ENCODE measurements at places on chromosomes 3 and 15.

GRCh38 chr15:43249699-43250203, 17.0 kb downstream of the TGM5 start:
- DNase-seq: peak; percentile 60

GRCh38 chr3:174955513-174956016, 96.4 kb downstream of the NAALADL2 start:
- DNase-seq: no peak

DNA sequence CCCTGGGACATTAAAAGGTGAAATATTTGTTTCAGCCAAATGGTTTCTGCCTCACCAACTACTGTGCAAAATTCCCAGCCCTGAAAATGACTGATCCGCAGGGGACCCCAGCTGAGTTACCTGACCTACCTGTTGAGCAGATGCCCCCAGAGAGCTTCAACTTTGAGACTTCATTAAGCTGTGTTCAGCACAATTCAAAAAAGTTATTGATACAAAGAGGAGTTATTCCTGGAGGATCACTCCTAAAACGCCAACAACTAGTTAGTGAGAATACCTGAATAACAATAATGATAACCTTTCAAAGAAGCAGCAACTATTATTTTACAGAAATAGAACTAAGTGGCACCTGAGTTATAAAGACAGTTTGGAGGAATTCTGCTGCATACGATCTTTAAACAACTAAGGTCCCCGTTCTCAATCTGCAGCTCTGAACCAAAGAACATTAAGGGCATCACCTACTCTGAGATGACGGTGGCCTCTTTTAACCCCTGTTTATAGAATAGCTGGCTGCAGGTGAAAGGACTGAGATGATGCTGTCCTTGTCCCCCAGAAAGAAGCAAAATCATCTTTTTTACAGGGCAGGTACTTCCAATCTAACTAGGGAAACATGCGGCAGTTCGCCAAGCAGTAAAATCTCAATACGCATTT, 659 bp downstream of the GADL1 start:
- DNase-seq: no peak

DNA sequence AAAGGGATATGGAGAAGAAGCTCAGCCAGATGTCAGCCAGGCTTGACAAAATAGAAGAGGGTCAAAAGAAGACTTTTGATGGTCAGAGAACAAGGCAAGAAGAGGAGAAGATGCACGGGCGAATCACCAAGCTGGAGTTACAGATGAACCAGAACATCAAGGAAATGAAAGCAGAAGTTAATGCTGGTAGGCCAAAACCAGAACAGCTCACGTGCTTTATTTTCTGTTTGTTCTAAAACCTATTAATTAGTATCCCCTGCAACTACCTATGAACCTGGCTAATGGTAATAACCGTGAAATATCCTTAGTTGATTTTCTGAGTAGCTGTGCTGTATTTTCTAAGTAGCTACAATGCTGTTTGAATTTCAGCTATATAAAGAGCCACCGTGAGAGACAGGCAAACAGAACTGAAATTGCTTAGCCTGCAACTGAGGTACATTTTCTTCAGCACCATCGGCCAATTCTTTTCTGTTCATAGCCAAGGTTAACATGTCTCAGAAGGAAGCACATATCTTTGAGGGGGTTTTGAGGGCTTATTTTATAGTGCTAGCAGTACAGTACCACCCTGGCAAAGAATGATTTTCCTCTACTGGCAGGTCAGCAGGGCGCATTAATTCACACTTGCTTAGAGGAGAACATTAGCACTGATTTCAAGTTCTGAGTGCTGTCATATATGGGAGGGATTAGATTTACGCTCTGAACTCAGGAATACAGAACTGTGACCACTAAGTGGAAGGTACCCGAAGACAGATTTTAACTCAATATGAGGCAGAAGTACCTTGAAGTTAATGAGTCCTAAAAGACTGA, 78.9 kb downstream of the FAM81A start:
- no peak for DNase-seq

- DNase-seq: no peak
These were observed 9.2 kb downstream of the EID1 start for GRCh38 chr15:48887144-48887543.

DNA sequence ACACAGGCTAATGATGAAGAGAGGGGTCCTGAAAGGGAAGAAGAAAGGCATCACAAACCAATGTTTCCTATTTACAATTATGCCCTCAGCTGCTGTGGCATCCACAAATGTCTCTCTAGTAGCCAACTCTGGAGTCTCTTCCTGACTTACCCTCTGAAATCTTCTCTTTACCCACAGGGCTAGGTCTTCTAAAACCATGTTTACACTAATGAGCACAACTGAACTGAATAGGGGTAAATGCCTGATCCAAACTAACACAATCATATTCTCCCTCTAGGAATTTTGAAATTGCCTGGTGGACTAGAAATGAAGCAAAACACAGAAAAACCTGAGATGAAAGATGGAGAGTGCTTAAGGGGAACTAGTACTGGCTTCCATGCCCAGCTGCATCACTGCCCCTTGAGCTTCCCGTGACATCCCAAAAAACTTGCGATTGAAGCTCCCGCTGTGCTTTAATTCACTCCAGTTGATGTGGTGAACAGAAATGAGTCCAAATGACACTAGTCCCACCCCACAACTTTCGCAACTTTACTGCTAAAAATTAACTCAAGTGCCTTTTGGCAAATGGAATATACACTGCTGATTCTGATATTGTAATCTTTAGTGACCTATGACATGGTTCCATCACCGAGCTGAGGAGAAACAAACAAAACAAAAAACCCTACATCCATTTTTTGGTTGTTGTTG, 32.8 kb downstream of the CFAP20DC start:
- no peak for DNase-seq

- DNase-seq: no peak
These were observed 1.0 kb downstream of the SPTBN5 start for GRCh38 chr15:41892621-41893421.

- DNase-seq: no peak
These were observed 304.3 kb downstream of the TLE3 start for GRCh38 chr15:69793431-69793780.

- no peak for DNase-seq
These were observed 18.0 kb upstream of the NEO1 start for GRCh38 chr15:73034221-73034620.

DNA sequence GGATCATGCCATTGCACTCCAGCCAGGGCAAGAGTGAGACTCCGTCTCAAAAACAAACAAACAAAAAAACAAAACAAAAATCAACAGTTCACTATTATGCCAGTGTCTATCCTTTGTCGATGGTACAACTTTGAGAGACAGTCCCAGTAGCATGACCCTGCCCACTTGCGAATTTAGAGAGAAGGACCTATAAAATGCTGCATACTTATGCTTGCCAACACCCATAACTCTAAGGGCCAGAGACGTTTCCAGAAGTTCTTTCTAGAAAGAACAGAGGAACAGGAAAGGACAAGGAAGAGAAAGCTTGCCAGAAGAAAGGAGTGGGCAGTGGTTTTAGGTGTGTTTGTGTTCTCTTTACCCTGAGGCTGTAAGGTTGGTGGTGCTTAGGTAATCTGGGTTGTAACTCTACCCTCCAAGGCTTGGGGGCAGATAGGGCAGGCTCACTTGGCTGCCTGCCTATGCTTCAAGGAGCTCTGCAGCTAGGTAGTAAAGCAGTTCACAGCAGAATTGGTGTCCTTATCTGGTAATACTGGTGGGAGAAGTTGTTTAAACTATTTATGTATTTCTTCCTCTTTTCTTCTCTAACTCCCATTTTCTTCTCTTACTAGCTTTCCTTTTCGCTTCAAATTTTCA, 50.6 kb upstream of the SPPL2A start:
- no peak for DNase-seq

GRCh38 chr15:45320581-45321205, 57.7 kb downstream of the GATM start:
- DNase-seq: no peak

DNA sequence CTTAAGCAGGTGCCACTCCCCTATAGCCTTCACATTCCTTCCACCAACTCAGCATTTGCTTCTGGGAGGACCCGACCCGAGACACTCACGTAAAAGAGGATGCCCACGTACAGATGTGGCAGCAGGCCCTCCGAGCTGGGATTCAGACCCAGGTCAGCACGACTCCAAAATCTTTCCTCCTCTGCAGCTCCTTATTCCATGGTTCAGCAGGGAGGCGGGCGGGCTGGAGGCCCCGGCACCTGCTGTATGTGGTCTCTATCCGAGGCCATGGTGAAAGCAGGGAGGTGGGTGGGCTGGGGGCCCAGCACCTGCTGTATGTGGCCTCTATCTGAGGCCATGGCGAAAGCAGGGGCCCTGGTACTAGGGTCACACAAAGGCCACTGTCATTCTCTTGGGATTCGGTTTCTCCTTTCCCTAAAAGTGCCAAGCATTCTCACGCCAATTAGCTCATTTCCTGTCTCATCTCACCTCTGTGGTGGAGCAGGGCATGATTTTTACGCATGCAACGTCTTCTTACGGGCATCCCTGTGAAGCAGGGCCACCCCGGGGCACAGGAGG, 5.9 kb upstream of the MUC4 start:
- DNase-seq: no peak

GRCh38 chr3:37920156-37920699, 58.5 kb downstream of the CTDSPL start:
- DNase-seq: no peak

DNA sequence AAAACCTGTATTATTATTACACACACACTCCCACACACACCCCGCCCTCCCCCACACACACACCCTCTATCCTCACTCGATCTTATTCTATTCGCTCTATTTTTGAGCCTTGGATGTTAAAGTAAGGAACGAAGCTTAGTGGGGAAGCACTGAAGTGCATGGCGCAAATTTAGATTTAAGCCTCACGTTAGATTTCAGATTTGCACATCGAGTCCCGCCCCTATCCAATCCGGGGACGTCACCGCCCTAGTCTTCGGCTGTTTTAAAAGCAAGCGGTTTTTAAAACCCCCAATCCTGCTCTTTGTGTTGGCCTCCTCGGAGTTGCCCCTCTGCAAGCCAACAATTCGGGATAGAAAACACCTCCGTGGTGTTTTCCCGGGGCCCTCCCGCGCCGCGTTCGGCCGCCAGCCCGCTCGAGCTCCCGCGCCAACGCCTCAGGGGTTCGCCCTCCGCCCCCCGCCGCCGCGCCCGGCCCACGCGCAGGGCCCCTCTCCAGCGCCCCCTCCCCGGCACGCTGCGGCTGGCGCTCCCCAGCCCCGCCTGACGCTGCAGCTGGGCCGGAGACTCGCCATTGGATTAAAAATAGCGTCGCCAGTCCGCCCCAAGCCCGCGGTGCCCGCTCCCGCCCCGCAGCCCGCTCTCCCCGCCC, at the start of gene USP13:
TSS of gene USP13 (plus strand) at position 594 of the 649 bp plus-strand sequence. CDS start 186 bp downstream, outside the sequence.
- peak; percentile 56 for DNase-seq

GRCh38 chr3:80307844-80308243, 540.0 kb upstream of the ROBO1 start:
- DNase-seq: no peak

- no peak for DNase-seq
These were observed 140.7 kb downstream of the MINAR1 start for GRCh38 chr15:79572691-79573404.

DNA sequence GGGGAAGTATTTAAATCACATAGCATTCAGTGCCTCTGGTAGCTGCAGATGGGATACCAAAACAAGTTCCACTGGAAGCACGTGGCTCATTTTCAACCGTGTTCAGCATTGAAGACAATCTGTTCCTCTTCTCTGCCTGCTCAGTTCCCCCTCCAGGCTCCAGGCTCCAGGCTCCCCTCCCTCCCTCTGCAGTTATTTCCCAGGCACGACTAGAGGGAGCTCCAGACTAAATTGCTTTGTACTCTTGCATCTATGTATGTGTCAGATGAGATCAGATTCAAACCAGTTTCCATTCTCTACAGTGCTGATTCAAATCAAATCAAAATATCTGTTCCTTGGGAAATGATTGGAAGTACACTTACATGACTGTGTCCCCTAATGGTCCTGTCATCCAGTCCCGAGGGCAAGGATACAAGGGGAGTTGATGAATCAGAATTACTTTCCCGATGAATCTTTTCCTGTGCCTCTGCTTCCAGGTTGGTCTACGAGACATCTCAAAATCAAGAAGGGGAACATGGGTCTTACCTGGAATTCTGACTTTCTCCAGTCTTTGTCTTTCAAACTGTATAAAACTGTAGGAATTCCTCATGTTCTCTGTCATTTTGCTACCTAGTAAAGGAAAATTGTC, 600.5 kb downstream of the EDEM1 start:
- DNase-seq: no peak

GRCh38 chr3:193030276-193030675, 112.6 kb upstream of the MB21D2 start:
- DNase-seq: no peak

- DNase-seq: no peak
These were observed 133.6 kb downstream of the TPRG1 start for GRCh38 chr3:189305412-189305811.

- DNase-seq: no peak
These were observed 213.1 kb downstream of the NTRK3 start for GRCh38 chr15:88043396-88043795.

GRCh38 chr15:94692710-94693109, 461.3 kb downstream of the MCTP2 start:
- no peak for DNase-seq

GRCh38 chr3:66198437-66199088, 22.2 kb upstream of the SLC25A26 start:
- DNase-seq: no peak

- DNase-seq: no peak
These were observed 311.8 kb downstream of the TBC1D5 start for GRCh38 chr3:17430582-17430981.

DNA sequence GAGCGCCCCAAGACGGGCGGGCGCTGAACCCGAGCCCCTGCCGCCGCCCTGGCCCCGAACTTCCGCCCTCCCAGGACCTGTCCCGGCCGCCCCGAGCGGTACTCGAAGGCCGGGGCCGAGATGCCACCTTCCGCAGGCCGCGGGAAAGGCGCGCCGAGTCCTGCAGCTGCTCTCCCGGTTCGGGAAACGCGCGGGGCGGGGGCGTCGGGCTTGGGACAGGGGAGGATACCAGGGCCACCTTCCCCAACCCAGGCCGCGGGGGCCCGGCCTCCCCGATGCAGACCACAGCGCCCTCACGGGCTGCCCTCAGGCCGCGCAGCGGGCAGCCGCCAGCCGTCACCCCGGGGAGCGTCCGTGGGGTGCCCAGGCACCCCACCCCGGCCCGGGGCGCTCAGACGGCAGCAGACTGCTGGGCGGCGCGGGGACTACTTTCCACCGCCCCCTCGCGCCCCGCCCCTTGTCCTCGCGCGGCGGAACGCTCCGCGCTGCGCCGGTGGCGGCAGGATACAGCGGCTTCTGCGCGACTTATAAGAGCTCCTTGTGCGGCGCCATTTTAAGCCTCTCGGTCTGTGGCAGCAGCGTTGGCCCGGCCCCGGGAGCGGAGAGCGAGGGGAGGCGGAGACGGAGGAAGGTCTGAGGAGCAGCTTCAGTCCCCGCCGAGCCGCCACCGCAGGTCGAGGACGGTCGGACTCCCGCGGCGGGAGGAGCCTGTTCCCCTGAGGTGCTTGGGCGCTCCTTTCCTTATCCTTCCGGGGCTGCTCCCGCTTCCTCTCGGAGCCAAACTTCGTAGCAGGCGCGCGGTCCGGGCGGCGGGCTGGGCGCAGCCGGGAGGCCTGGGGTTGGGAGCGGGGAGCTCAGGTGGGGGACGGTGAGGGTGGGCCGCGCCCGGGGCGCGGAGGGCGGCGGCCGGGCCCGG, at the start of gene CTNNB1:
TSS of gene CTNNB1 (plus strand) at position 556 of the 916 bp plus-strand sequence. CDS start 24,564 bp downstream, outside the sequence.
- DNase-seq: peak; percentile 93

GRCh38 chr3:120506076-120506827, 55.5 kb upstream of the FSTL1 start:
- DNase-seq: no peak
